Kidney glomerular epithelial cell (primary cell): ENCODE measurements at places on chromosomes 11 and 22.

DNA sequence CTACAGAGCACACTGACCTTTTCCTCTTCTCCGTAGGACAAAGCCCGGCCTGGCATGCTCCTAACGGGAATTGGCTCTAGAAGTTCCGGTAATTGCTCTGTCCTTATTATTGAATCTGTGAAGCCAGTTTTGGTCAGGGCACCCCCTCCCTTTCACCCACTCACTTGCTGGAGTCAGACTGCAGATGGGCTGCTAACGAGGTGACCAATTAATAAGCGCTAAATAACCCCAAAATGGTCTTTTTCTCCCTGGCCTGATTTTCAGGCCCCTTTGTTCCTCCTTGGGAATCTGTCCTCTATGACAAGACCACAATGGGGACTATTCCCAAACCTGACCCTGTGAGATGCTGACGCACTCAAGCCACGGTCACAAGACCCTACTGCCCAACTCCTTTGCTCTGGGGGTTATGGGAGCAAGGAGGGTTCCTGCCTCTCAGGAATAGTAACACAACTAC lies 610.0 kb upstream of the CADM1 start:
- DNase-seq, result no peak

DNA sequence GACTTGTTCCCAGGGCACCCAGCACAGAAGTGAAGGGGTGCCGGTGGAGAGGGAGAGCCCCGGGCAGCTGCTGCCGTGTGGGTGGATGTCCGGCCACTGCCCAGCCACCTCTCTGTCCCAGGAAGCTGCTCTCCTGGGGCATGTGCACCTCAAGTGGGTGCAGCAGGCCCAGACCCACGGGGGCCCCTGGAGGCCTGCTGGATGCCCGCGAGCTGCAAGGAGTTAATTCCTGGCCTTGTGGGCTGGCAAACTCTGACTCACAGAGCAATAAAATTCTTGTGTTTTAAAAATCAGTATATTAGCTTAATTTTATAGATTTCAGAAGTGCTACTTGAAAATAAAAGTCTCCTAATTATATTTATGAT lies 37.4 kb upstream of the KCNQ1OT1 start:
- DNase-seq, result no peak

- DNase-seq, result no peak
Observed at GRCh38 chr22:33823552-33823951, 96.7 kb downstream of the LARGE1 start.

- DNase-seq, result no peak
Observed at GRCh38 chr22:28977060-28977459, 84.6 kb downstream of the C22orf31 start.

DNA sequence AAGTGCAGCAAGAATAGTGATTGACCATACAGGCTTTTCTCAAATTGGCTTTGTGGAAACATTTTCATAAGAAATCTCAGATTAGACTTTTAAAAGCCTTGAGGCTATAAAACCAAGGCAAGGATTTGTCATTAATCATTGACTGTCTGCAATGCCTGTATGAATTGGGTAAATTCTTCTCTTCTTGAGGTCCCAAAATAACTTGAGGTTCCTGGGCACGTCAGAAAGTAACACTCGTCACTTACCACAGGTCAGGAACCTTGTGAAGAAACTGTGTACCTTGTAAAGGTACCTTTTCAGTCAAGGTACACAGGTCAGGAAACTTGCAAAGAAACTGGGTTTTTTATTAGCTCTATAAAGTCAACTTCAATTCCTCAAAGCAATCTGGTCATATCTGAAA lies 43.3 kb upstream of the SORL1 start:
- no peak for DNase-seq
